Fibroblast of mammary gland (primary cell): ENCODE measurements at places on chromosomes 7 and 10.

DNA sequence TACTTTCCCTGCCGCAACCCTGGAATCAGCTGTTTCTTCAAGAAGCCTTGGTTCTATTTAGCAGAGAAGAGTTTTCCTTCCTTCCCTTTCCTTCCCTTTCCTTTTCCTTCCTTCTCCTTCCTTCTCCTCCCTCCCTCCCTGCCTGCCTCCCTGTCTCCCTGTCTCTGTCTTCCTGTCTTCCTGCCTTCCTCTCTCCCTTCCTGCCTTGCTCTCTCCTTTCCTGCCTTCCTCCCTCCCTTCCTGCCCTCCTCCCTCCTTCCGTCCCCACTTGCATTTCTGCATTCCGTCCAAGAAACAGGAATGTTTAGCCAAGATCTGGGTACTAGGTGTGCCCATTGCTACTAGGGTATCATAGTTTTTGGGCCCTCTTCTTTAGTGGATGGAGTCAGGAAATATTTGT, 21.9 kb downstream of the SND1 start:
- DNase-seq, result peak; percentile 20

- DNase-seq, result no peak
Observed at GRCh38 chr10:10067644-10068043, 950.0 kb upstream of the CELF2 start.

DNA sequence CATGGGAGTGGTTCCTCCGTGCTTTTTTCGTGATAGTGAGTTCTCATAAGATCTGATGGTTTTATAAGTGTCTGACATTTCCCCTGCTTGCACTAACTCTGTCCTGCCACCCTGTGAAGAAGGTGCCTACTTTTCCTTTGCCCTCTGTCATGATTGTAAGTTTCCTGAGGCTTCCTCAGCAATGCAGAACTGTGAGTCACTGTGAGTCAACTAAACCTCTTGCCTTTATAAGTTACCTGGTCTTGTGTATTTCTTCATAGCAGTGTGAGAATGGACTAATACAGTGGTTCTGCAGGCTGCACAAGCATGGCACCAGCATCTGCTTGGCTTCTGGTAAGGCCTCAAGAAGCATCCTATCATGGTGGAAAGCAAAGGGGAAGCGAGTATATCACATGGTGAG, 1144.6 kb downstream of the SORCS3 start:
- no peak for DNase-seq

DNA sequence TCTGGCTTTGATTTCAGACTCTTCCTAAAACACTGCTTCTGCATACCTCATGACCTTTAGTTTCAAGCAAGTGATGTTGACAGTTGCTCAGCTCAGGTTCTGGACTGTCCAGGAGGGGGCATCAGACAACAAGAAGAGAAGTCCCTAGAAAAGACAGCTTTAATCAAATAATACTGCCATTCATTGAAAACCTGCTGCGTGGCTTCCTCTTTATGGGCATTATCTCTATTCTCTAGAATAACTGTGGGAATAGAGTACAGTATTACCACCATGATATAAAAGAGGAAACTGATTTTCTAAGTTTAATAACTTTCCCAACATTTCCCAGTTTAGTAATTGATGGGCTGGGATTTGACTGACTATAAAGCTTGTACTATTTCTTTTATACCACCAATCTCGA, 170.4 kb downstream of the SNX13 start:
- DNase-seq, result peak; percentile 81

DNA sequence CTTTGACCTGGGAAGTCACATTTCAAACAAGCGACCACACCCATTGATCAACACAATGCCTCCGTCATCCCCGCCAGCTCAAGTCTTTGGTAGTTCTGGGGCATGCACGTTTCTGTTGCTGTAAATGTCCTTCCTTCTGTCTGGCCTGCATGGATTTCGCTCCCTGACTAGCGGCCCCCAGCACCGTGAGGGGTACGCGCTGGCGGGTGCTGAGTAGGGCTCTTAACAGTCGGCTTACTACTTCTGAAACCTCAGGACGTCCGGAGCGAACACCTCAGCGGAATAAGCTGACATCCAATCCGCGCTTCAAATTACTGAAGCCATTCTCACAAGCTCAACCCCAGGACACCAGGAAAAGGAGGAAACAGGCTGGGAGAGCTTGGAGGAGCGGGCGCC, 505 bp downstream of the NUDCD3 start:
- DNase-seq, result peak; percentile 55

DNA sequence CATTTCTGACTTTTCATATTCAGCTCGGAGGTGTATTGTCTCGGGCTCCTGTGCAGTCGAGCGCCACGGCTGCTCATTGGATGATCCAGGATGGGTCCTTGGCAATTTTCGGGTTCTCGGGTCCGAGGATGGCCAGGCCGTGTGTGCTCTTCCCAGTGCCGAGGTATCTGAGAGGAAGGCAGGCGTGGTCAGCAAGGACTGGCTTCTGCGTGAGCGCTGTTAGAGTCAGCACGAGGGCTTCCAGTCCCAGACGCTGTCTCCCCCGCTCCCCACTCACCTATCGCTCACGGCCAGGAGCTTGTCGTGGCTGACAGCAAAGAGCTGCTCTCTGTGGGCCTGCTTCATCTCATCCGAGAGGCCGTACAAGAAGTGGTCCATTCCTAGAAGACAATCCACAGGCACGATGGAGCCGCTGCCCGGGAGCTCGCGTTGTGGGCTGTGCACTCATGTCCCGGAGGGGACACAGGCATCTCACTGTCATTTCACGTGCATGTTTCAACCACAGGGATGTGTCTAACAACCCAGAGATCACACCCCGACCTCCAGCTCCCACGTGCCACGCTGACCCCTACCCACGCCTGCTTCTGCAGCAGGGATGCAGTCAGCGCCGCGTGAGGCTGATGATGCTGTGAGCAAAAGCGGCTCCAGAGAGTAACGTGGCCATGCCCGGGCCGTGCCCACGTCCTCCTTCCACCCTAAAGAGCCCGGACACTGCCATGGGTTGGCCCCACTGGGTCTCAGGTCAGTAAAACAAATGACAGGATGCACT, 34.4 kb downstream of the PITRM1 start:
- no peak for DNase-seq

DNA sequence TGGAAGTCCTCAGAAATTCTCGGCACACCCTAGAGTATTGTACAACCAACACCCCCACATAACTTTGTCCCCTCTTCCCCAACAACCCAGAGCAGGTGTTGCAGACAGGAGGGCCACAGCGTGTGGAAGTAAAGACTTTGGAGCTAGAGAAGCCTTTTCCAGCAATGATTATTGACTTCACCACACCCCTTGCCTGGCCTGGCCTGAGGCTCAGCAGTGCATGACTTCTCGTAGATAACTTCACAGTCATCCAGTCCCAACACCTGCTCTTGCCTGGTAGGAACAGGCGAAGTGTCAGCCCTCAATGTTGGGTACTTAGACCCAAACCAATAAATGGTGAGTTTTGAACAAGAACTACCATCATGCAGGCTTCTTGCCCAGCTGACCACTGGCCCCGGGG, 36.7 kb downstream of the GOT1 start:
- DNase-seq, result no peak

DNA sequence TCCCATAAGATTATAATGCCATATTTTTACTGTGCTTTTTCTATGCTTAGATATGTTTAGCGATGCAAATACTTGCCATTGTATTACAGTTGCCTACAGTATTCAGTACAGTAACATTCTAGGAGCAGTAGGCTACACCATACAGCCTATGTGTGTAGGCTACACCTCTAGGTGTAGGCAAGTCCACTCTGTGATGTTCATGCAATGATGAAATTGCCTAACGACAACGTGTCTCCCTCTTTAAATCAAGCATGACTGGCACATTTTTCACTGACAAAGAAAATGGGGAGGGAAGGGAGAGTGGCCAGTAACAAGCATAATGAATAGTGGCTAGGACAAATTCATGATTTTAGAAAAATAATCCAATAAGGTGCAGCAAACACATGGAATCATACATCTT, 1.7 kb downstream of the NCAPG2 start:
- DNase-seq, result no peak

DNA sequence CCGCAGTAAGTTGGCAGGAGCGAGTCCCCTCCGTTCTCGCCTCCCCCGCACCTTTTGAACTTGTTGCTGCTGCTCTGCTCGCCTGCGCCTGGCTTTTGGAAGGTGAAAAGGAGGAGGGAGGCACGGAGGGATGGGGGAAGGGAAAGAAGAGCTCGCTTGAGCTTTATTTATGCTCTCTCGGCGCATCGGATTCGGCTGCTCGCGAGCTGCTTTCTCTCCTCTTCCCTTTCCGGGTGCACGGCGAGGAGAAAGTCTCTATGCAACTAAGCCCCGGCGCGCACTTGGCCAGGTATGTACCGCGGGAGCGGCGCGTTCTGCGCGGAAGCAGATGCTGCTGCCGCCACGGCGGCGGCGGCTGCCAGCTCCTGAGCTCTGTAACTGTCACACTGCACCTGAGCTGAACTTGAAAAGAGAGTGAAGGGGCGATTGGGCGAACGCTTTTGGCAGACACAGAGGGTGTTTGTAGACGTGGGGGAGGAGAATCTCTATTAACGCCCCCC, 551 bp downstream of the KCND2 start:
- DNase-seq, result peak; percentile 31

GRCh38 chr10:28668363-28669226, 8.7 kb upstream of the BAMBI start:
- no peak for DNase-seq

DNA sequence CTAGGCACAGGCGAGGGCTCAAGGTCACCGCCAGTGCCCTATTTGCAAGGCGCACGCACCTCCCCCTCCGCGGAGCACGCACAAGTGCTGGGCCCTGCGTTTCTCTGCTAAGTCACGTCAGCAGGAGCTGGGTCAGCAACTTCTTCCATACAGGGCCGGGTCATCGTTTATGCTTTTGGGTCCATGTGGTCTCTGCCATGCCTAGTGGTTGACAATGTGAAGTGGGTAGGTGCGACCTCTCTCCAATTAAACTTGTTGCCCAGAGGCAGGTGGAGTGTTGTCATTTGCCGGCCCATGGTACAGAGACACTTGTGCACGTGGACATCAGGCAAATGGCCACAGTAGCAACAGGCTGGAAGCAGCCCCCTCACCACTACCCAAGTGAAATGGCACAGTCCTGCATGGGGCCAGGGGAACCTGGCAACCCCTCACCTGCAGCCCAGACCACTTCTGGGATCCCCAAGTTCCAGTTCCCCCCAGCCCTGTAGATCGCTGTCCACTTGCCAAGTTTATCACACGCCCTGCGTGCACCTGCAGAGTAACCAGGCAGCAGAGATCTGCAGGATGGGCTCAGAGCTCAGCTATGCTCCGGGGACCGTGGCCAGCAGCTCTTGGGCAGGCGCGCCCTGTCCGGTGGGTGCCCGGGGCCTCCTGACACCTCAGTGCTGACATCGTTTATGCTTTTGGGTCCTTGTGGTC, 86.1 kb upstream of the PPP2R2D start:
- no peak for DNase-seq

- DNase-seq, result peak; percentile 57
Observed at GRCh38 chr10:23157691-23158369, 34.3 kb upstream of the PTF1A start.

DNA sequence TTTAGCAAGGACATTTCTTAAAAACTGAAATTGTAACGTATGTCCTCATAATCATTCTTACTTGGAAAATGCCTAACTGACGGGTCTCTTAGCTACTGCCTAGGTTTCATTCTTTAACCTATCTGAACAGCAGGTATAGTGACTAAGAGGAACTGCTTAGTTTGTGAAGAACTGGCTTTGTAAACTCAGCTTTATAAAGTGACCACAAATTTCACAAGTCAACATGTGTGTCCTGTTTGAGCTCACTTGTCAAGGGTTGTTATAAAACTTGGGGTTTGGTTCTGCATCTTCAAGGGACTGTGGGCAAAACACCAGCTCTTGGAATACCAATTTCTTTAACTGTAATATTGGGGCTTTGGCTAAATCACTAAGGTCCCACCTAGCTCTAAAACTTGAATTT, 32.2 kb downstream of the MRPS33 start:
- DNase-seq, result no peak

GRCh38 chr7:77734659-77735421, 38.6 kb downstream of the RSBN1L start:
- no peak for DNase-seq

GRCh38 chr10:121438333-121438732, 159.9 kb downstream of the FGFR2 start:
- no peak for DNase-seq

DNA sequence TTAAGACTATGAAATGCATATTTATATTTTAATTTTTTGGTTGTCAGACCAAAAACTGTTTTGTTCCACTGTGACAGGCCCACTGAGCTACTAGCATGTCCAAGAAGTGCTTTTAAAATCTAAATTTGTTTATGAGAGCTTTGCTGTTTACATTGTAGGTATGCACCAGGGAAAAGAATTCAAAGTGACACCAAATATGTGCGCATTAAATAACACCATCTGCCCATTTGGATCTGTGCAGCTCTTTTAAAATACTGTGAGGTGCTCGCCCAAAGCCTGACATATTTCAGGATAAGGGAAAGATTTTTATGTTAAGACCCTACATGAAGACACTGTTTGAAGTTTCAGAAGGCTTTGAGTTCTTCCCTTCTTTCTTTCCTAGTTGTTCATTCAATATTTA, 162.9 kb downstream of the ST7 start:
- no peak for DNase-seq

- DNase-seq, result no peak
Observed at GRCh38 chr7:129609666-129610065, 1.9 kb upstream of the NRF1 start.

DNA sequence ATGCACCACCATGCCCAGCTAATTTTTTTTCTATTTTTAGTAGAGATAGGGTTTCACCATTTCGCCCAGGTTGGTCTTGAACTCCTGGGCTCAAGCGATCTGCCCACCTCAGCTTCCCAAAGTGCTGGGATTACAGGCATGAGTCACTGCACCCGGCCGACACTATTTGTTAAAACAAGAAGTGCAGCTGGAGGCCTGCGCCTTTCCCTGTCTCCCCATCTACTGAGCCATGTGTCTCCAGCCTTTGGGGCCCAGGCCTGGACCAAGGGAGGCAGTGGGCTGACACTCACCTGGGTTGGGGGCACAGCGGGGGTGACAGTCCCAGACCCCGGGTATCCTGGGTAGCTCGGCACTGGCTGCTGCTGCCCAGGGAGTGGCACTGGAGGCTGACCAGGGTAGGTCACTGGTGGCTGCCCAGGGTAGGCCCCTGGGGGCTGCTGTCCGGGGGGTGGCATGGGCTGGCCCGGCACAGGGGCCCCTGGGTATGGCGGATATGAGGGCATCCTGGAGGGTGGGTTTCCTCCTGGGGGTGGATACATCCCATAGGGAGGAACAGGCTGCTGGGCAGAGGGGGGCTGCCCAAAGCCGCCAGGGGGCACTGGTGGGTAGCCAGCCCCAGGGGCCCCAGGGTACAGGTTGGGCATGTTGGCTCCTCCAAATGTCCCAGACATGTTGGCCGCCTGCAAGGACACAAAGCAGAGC, 36.3 kb downstream of the PLAC9 start:
- no peak for DNase-seq

DNA sequence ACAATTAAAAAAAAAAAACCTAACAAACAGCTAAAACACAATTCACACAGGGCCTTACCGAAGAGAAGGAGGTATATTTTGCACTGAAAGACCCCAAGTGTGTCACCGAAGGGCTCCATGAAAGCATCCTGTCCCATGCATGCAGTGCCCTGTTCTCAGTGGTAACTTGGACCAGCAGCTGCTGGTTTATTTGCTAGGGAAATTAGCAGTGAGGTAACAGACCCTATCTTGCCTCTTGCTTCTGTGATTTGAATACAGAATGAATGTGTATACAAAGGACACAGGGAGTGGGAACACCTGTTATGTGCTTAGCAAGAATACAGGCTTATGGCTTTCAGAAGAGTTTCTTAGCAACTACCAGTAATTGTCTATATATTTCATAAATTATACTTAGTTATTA, at the start of gene HEPACAM2:
TSS of gene HEPACAM2 (minus strand) at position 160 of the 400 bp plus-strand sequence.
- no peak for DNase-seq
